ENCODE measurements at places on chromosomes 7 and 10. TPM values are rescaled to one million over a fixed set of nuclear protein-coding genes. Genes with fewer than 3 reads are reported as not detected.

The FXYD4 gene
- not detected for total RNA-seq

- DNase-seq: no peak
Measured at GRCh38 chr7:18330548-18330947, 165.0 kb upstream of the HDAC9 start.

GRCh38 chr10:102678842-102679289 lies 34.6 kb downstream of the TRIM8 start:
- peak; percentile 78 for DNase-seq

The GPR26 gene
- total RNA-seq: not detected

The OR2A5 gene
- not detected for total RNA-seq

The SUN1 gene
- 75.8 TPM for total RNA-seq

DNA sequence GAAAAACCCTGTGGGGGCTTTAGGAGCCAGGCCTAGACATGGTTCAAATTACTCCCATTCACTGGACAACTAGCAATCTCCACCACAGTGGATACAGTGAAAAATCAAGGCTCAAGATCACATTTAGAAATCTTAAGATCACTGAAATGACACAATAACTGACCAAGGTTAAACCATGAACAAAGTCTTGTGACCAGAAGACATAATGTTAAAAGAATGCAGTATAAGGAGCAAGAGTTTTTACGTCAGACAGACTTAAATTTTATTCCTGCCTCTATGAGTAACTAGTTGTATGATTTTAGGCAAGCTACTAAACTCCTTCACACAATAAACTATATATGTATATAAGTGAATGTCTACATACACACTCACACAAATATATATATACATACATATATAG lies 68.5 kb downstream of the MICU1 start:
- no peak for DNase-seq

The TAS2R3 gene
- 2.6 TPM for total RNA-seq

- no peak for DNase-seq
Measured at GRCh38 chr10:121339114-121339513, 259.1 kb downstream of the FGFR2 start.

Measured in body of pancreas (tissue), 4 donors.